ENCODE measurements at places on chromosomes 6 and 20.

DNA sequence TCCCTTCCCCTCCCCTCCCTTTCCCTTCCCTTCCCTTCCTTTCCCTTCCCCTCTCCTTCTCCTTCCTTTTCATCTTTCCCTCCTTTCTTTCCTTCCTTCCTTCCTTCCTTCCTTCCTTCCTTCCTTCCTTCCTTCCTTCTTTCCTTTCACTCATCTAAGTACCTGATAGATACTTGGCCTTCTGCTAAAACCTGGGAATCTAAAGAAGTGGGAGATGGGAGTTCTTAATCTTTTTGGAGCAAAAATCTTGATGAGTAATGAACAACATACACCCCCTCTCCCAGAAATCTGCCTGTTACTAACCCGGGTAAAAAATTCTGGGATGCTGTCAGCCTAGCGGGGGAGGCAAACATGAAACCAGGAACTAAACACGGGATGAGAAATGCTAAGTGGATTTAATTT, 100.7 kb downstream of the VEGFA start:
- DNase-seq: no peak

GRCh38 chr6:83310046-83310445, 116.9 kb downstream of the RWDD2A start:
- DNase-seq: no peak

DNA sequence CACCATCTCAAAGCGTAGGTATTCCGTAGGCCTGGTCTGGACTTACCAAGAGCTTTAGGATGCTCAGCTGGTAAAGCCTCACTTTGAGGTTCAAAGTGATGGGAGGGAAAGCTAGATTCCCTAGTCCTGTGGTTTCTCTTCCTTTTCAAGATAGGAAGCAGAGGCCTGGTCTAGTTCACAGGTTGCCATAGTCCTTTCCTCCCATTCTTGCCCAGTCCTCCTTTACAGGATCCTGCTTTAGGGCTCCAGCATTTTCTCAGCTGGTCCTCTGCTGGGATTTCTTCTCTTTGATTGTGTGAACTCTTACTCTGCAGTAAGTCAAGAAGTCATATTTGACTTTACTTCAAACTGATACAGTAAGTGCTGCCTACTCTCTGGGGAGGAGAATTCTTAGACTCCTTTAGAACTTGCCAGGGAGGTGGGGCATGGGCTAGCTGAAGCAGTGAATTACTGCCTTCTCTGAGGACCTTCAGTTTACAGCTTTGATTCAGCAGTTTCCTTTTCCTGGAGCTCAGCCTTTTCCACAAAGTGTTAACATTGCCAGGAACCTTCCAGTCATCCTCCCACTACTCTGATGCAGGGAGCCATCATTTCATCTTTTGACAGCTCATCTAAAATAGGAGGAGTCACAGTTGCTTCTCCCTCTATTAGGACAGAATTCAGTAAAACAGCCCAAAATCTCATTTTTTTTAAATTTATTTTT, 42.8 kb upstream of the PLCG1 start:
- DNase-seq: no peak

DNA sequence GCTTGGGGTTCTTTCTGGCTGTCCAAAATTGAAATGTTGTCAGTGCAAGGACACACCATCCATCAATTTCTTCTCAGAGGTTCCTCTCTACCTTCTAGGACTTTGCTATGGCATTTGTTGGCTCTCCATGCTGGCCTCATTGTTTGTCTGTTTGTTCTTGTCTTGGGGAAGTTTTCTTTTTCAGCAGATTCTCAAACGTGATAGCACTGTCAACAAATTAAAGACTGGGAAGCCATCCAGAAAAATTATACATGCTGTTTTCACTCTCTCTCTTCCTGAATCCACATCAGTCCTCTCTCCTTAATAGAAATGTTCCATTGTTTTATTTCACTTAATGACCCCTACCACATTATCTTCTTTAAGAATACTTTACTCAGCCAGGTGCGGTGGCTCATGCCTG, 130.4 kb downstream of the PCSK2 start:
- no peak for DNase-seq

DNA sequence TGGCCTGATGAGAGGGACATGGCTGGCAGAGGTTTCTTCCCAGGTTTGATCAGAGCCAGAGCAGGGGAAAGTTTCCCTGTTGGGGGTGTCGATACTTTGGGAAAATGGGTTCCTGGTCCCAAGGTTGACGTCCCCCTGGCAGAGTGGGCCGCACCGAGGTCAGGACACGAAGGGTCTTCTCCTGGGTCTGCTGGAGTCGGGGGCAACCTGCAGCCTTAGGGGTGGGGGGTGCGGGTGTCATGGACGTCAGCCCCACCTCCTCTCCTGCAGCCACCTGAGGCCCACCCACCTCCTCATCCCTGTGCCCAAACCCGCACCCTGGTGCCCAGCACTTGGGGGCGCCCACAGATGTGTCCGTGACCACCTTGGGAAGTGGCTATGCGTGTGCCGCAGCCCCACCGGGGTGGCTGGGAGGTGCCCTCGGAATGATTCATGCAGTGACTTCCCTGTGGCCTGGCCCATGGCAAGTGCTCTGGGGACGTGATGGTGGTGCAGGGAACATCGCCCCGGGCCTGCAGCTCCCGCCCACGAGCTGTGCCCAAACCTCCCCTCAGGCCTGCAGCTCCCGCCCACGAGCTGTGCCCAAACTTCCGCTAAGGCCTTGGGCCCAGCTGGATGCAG, 64.9 kb downstream of the YTHDF1 start:
- no peak for DNase-seq

DNA sequence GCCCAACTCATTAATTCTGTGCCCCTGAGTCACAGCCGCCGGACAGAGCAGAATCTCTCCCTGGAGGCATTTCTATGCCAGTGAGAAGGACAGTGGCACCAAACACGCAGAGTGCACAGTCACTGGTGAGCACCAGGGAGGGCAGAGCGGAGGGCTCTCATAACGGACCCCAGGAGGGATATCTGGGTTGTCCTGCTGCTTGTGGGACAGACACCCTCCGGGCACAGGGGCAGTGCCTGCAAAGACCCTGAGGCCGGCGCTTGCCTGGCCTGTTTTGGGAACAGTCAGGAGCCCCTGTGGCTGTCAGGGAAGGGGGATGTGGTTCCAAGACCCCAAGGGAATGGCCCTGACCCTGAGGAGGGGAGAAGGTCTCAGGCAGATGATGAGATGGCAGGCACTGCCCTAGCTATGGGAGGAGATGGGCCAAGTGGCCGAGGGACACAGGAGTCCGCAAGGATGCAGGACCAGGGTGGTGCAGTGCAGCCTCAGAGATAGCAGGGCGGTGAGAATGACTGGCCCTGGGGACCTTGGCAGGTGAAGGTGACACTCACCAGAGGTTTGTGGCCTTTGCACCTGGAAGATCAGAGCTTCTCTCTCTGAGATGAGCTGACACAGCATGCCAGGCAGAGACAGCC, 270.8 kb downstream of the SMOC2 start:
- DNase-seq: no peak

GRCh38 chr6:111057074-111057752, 30.1 kb upstream of the SLC16A10 start:
- peak; percentile 62 for DNase-seq

GRCh38 chr6:132505158-132505557, 7.8 kb downstream of the STX7 start:
- no peak for DNase-seq

GRCh38 chr6:124487623-124488431, 474.4 kb upstream of the RNF217 start:
- DNase-seq: peak; percentile 58

- DNase-seq: no peak
These were observed 30.7 kb downstream of the NCR2 start for GRCh38 chr6:41366150-41366549.

DNA sequence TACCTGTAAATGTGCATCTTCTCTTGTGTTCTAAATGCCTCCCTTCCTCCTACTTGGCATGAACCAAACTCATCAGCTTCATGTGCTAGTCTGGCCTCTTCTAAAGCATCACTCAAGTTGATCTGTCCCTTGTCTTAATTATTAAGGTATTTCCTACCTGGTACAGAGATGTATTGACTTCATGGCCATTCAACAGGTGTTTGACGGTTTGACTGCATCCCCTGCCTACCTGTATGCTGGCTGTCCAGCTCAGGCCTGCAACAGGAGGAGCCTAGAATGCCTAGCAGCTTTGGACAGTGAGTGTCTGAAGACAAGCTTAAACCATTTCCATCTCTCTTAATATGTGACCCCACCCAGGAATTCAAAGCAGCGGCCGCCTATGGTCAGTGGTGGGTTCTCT, 24.6 kb downstream of the RIN2 start:
- no peak for DNase-seq

- DNase-seq: no peak
These were observed 105.9 kb downstream of the ADTRP start for GRCh38 chr6:11672669-11673068.

GRCh38 chr6:44976677-44977641, 351.2 kb upstream of the RUNX2 start:
- no peak for DNase-seq

DNA sequence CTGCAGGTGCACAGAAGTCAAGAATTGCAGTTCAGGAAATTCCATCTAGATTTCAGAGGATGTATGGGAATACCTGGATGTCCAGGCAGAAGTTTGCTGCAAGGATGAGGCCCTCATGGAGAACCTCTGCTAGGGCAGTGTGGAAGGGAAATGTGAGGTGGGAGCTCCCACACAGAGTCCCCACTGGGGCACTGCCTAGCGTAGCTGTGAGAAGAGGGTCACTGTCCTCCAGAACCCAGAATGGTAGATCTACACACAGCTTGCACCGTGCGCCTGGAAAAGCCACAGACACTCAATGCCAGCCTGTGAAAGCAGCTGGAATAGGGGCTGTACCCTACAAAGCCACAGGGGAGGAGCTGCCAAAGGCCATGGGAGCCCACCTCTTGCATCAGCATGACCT, 681.4 kb downstream of the EPHA7 start:
- DNase-seq: no peak

DNA sequence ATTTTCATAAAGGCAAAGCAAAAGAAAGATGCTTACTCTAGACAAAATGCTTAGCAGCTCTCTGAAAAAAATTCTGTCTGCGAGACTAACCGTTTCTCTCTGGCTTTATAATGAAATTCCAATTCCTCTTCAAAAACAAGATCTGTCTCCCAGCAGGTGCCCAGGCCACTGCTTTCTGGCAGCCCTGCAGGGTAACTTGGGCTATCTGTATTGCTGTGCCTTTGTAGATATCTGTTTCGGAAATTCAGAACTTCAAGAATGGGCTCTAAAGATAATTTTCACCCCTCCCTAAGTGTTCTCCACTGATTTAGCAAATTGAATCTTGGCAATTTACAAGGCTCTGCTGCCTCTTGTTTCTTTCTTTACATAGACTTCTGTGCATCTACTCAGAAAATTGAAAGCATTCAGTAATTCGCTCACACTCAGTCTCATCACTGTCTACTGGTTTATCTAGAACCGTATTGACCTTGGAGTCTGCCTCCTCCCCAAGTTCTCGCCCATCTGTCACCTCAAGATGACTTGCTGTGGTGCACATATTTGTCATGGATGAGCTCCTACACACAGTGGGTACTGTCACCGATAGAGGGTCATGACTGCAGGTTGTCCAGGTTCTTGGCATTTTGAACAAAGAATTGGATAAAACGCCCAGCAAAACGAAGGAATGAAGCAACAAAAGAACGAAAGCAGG, 26.4 kb upstream of the FABP7 start:
- no peak for DNase-seq

- DNase-seq: no peak
These were observed 99.7 kb upstream of the HIVEP1 start for GRCh38 chr6:11912420-11912819.

DNA sequence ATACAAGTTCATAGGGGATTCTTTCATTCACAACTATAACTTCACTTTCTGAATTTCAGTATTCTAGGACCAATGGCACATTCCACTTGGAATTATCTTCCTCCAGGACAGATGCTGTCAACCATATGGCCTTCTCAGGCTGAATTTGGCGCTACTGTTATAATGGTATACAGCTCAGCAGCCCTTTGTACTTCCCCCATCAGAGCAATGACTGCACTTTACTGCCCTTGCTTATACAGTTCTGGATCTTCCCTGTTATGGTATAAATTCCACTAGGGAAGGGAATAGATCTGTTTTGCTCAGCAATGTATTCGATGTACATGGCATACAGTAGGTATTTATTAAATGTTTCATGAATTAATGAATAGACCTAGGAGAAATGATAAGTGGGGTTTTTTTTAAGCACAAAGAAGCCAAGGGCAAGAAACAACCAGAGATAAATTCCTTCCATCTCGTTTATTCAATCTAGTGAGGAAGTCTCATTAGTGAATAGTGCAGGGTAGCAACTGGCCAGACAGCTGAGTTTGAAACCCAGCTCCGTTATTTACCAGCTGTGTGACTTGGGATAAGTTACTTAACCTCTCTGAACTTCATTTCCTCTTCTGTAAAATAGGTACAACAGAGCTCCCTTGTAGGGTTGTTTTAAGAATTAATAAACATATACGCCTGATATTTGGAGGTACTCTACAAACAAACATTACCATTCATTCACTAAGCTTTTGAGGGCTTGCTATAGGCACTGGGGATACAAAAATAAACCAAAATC, 97.1 kb upstream of the PRDM1 start:
- no peak for DNase-seq

- no peak for DNase-seq
These were observed 60.1 kb downstream of the DAAM2 start for GRCh38 chr6:39852324-39852723.

DNA sequence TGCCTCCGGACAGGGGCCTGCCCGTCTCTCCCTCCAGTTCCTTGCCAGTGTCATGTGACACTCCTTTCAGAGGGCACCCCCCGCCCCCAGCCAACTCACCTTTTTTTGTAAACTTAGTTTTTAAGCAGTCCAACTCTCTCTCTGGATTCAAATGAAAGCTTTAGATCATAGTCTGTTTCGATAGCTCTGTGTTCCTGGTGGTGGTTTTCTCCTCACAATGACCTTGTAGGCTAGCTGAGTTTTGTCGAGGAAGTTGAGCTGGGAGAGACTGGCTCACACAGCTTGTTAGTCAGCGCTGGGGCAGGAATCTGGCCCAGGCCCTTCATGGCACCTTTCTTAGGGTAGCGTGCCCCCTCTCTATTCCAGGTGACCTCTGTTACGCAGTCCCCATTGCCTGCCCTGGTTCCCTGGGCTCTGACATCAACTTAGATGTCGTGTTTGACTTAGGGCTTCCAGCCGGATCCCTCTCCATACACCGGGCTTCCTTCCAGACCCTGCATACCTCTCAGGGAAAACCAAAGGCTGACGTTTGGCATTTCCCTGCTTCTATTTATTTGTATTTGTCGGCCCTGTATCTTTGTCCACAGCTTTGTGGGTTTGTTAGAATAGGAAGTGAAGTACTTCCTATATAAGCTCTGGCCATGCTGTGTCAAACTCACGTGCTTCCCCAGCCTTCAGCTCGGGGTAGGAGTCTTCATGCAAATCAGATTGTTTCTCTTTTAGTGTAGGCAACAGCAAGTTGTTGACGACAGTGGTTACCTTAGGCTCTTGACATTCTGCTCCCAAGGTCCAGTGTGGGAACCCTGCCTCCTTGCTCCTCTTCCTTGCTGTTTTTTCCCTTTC, 12.7 kb downstream of the IGF2R start:
- DNase-seq: no peak

GRCh38 chr6:28413681-28414080, 14.1 kb upstream of the ZSCAN12 start:
- no peak for DNase-seq

- DNase-seq: no peak
These were observed 8.2 kb downstream of the NCOA7 start for GRCh38 chr6:125798734-125799508.

- DNase-seq: no peak
These were observed 211.9 kb downstream of the PREX1 start for GRCh38 chr20:48615871-48616270.

- no peak for DNase-seq
These were observed 19.0 kb upstream of the PRND start for GRCh38 chr20:4702562-4703280.

Data from HAP-1 (cell line).